ENCODE measurements at places on chromosomes 3 and 15.

- DNase-seq, result no peak
Observed at GRCh38 chr15:29294732-29295325, 25.2 kb upstream of the NSMCE3 start.

DNA sequence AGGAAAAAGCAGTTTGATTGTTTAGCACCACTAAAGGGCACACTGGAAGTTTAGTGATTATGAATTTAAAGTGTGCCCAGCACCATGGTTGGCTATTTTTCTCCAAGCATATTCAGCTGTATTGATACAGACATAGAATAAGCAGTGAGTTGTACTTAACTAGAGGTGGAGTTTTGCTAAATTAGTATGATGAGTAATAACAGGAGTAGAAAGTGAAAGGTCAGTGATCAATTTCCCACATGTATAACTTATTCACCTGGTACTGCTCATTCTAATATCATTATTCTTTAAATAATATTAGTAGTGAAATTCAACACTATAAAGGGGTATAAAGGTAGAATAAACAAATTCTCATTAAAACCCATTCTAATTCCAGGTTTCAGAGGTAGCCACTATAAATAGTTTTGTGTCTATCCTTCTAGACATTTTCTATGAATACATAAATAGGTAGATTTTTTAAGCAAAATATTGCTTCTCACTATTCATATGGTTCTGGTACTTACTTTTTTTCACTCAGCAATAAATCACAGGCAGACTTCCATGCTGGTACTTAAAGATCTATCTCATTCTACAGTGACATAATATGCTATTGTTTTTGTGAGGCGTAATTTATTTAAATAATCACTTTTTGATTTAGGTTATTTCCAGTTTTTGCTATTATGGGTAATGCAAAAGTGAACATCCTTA is 732.9 kb downstream of the VGLL3 start:
- no peak for DNase-seq

GRCh38 chr3:23431764-23432163 is 228.6 kb downstream of the UBE2E2 start:
- no peak for DNase-seq

DNA sequence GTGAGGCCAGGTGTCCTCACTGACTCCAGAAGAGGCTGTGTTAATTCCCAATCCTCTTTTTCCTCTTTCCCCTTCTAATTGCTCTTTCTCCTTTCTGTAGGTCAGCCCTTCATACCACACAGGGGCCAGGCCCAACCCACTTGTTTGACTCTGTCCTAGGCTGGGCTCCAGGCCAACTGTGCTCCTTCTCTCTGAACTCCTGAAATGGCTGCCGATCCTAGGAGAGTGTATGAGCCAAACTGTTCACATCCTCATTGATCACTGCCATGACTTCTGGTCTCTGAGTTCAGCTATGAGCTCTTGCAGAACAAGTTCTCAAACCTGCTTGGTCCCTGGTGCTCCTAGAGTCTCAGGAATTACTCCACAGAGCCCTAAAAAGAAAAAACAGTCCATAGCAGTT is 145.1 kb downstream of the VGLL4 start:
- no peak for DNase-seq

- DNase-seq, result no peak
Observed at GRCh38 chr3:171193693-171194092, 167.2 kb upstream of the SLC2A2 start.

DNA sequence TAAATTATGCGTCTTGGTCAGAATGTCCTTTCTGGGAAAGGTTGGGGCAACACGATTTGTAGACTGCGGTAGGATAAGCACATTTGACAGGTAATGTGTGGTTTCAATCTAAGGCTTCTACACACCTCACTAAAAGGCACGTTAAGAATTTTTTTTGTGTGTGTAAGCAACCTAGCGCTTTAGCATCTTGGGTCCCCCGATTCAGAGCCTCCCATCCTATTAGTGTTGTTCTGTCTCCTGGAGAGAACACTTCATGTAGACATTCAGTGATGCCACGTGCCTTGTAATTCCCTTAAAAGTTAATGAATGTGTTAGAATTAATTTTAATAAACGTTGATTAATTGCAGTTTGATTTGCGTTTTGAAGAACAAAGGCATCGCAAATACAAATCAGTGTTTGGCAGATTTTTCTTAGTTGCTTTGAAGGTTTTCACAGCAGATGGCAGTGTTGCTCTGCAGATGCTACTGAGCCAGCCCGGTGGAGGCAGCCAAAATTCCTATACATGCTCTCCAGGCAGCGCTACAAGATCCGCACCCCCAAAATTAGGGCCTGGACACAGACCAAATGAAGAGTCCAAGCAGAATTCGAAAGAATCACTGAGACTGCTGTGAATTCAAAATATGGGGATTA is 63.5 kb downstream of the OTOL1 start:
- DNase-seq, result no peak

GRCh38 chr3:48851407-48851806 is 3.7 kb upstream of the PRKAR2A start:
- no peak for DNase-seq

DNA sequence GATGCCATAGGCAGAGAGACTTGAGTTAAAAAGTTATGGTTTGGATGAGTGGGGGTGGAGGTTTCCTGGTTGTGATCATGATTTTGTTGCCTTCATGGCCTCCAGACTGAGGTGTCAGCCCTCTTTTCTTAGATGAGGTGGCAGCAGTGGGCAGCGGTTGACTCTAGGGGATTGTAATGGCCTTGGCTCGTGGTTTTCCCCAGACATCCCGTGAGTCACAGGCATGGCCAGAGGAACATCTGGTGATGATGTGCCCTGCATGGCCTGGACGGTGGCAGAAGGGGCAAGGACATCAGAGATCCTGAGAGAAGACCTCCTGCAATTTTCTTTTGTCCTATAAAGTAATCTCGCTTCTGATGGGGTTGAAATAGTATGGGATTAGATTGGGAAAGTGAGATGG is 12.4 kb downstream of the RETNLB start:
- no peak for DNase-seq

DNA sequence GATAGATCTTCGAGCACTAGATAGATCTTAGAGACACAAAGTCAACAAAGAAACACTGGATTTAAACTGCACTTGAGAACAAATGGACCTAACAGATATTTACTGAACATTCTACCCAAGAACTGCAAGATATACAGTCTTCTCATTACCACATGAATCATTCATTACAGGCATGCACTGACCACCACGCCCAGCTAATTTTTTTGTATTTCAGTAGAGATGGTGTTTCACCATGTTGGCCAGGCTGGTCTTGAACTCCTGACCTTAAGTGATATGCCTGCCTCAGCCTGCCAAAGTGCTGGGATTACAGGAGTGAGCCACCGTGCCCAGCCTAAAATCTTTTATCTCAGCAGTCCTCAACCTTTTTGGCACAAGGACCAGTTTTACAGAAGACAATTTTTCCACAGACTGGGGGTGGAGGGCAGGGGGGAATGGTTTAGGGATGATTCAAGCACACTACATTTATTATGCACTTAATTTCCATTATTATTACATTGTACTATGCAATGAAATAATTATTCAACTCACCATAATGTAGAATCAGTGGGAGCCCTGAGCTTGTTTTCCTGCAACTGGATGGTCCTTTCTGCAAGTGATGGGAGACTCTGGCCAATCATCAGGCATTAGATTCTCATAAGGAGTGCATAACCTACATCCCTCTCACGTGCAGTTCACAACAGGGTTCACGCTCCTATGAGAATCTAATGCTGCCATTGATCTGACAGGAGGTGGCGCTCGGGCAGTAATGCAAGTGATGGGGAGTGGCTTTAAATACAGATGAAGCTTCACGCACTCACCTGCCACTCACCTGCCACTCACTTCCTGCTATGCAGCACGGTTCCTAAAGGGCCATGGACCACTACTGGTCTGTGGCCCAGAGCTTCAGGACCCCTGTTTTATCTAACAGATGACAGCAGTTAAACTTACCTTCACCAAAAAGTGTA is 21.7 kb downstream of the CSNK1G1 start:
- peak; percentile 42 for DNase-seq

DNA sequence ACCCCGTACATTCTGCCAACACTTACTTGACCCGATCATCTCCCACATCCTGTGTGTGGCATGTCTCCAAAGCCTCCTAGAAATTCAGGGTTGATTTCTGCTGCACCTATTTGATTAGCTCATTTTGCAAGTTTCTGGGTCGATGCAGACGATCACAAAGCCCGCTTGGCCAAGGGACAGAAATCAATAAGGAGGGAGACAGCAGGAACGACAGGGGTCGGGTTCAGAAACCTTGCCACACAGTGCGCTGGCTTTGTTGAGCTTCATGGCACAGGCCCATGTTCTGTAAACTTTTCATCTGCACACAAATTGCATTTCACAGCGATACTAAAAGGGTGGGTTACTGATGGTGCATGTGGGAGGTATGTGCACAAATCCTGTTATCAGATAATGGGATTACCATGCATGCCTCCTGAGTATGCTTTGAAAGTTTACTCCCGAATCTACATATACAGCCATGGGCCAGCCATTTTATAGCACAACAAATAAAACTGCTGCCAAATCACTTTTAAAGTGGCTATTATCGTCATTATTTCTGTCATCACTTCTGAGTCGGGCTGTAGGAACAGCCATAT is 95.9 kb upstream of the ATP11B start:
- DNase-seq, result no peak

DNA sequence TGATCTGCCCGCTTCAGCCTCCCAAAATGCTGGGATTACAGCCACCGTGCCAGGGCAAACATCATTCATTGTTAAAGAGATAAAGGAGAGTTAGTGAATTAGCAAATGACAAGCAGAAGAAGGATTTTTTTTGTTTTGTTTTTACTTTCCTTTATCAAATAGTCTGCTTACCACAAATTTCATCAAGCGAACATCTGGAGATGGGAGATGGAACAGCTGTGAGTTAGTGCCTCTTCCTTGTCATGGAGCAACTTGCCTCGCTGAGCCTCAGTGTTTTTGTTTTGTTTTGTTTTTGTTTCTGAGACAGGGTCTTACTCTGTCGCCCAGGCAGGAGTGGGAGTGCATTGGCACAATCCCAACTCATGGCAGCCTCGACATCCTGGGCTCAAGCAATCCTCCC is 15.9 kb downstream of the ZNF860 start:
- no peak for DNase-seq

DNA sequence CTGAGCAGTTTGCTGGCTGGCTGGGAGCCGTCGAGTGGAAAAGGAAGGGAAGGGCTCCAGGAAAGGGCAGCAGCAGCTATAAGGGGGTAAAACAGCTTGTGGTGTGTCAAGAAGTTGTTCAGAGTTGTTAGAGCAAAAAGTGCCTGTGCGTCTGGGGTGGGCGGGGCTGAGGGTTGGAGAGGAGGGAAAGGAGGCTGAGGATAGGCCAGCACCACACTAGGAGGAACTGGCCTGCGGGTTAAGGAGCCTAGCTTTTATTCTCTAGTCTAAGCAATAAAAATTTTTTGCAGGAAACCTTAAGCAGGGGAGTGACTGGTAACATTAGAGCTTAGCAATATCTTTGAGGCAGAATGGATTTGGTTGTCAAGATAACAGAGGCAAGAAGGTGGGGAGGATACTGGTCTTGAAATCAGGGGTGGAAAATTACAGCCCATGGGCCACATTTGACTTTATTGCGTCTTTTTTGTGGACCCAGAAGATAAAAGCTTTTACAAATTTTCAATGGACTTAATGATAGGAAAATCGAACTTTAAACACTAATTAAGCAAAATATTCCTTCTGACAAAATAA is 134.5 kb upstream of the AADACL2 start:
- DNase-seq, result no peak

GRCh38 chr3:52715714-52716305 is 9.9 kb downstream of the SPCS1 start:
- DNase-seq, result no peak

DNA sequence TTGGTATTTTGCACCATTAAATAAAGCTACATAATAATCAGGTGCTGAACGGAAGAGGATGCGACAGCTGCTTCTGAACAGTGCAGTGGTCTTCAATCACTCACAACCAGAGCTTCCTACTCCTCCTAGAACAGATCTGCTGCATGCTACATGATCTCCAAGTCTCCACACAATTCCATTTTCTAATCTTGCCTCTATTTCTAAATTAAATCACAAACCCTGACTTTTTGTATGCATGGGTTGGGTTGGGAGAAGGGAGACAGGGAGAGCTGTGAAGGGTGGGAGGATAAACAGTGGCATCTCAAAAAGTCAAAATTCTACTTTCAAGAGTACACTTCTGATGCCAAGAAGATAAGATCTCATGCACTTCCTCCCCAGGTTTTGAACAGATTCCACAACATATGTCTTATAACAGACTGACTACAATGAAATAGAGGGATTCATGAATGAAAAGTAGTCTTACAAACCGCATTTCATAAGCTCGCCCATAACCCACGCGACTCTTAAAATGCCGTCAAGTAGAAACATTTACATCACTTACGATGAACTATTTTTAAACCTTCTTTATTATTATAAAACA is 57.2 kb downstream of the CHSY1 start:
- no peak for DNase-seq

DNA sequence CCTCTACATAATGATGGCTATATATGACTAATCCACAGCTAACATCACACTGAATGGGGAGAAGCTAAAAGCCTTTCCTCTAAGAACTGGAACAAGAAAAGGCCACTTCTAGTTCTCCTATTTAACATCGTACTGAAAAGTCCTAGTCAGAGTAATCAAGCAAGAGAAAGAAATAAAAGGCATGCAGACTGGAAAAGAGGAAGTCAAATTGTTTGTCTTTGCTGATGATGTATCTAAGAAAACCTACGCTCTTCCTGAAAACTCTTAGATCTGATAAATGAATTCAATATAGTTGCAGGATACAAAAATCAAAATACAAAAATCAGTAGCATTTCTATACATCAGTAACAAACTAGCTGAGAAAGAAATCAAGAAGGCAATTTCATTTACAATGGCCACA is 116.9 kb downstream of the TP63 start:
- no peak for DNase-seq

GRCh38 chr3:172658344-172659245 is 52.3 kb downstream of the NCEH1 start:
- DNase-seq, result no peak

- DNase-seq, result no peak
Observed at GRCh38 chr3:162558016-162558415, 1061.4 kb downstream of the OTOL1 start.

- no peak for DNase-seq
Observed at GRCh38 chr3:107297597-107297996, 79.6 kb upstream of the CCDC54 start.

GRCh38 chr3:60919296-60919695 is 332.0 kb downstream of the FHIT start:
- DNase-seq, result no peak

GRCh38 chr15:70830615-70831014 is 23.3 kb downstream of the LARP6 start:
- no peak for DNase-seq

- DNase-seq, result peak; percentile 77
Observed at GRCh38 chr15:20356444-20356910, 185.1 kb downstream of the GOLGA6L6 start.

- peak; percentile 19 for DNase-seq
Observed at GRCh38 chr3:13480340-13481318, 523 bp downstream of the HDAC11 start.

DNA sequence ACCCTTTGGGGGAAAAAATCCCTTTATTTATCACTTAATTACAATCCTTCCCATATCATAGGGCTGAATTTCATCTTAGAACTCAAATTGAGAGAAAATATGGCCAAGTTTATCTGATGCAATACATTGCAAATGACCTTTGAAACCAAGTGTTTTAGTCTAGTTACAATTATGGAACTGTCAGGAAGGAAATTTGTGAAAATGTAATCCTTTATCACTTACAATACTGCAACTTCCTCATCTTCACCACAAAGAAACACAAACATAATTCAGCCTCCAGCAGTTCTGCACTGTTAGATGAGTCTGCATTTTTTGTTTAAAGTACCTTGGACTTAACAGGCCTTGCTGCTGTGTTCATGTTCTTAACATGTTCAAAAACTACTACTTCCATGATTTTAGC is 4.6 kb downstream of the CCPG1 start:
- no peak for DNase-seq
